Erythroblast (primary cell): ENCODE measurements at places on chromosomes 3 and 15.

DNA sequence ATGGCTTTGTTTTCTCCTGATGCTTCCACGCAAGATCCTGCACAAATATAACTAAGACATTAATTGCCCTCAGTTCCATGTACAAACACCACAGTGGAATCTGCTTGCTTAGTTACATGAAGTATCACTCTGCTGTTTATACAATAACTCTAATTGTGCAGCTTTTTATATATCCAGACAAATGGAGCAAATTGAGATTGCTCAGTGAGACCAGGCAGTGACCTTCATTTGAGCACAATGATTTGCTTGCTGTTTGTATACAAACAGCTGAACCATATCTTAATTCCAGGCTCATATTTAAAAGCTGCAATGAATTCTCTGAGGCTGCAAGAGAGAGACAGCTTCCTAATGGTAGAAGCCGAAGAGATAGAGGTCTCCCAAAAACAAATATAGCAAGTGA is 243.7 kb downstream of the CADPS start:
- DNase-seq: no peak

GRCh38 chr15:91537856-91538255 is 315.7 kb upstream of the SLCO3A1 start:
- DNase-seq: no peak

GRCh38 chr3:48859206-48859605 is 11.5 kb upstream of the PRKAR2A start:
- no peak for DNase-seq

GRCh38 chr15:72242775-72243370 is 11.9 kb upstream of the PKM start:
- no peak for DNase-seq

DNA sequence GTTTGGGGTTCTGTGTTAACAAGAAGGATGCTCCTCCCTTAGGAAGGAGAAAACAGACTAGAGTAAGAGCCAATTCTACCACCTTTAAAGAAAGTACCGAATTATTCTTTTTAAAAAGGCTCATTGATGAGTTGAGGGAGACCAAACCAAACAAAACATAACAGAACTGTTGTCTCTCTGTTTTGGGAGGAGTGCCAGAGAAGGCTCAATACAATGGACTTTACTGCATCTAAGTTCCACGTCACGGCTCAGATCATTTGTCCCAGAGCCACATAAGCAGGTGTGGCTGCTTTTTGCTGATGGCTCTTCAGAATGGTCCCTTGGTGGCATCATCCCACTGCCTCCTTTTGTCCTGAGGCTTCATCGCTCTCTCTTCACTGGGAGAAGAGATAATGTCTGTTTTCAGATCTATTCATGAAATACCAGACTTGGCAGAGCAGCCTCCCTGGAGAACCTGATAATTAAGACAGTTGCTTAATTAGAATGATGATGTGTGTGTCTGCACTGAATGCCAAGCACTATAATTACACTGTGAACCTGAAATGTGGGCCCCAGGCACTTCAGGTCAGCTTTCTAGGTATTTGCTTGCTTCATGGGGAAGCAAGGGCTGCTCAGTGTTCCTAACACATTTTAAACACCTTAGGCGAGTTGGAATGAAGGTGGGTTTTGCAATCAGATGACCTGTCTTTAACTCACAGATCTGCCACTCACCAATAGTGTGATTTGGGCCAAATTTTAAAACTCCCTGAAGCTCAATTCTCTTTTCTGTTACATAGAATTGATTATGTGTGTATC is 335.2 kb upstream of the MCTP2 start:
- no peak for DNase-seq

DNA sequence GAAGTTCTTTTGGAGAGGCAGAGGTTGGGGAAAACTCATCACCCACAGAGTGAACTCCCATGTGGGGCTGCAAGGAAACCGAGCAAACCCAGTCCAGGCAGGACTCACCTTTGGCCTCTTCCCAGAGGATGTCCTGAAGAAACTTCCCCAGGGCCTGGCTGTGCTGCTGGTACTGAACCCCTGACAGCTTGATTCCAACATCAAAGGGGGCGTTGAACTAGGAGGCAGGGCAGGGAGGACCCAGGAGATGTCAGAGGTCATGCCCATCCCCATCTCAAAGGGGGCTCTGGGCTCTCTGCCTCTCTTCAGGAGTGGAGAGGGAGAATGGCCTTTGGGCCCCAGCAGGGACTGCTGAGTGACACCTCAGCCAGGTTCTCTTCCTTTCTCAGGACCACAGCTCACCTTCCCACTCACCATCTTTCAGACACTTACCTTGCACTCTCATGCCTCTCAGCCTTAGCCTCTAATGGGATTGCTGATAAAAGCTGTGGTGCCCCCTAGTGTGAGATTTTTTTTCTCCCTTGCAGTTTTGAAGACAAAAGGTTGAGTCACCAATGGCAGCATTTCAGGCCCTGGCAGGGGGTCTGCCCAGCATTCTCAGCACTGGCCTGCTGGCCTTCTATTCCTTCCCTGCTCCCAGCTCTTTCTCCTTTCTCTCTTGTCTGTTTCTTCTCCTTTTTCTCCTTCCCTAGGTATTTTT is 6.0 kb downstream of the GHRL start:
- peak; percentile 51 for DNase-seq

GRCh38 chr15:61759639-61760038 is 300.6 kb downstream of the VPS13C start:
- DNase-seq: no peak

DNA sequence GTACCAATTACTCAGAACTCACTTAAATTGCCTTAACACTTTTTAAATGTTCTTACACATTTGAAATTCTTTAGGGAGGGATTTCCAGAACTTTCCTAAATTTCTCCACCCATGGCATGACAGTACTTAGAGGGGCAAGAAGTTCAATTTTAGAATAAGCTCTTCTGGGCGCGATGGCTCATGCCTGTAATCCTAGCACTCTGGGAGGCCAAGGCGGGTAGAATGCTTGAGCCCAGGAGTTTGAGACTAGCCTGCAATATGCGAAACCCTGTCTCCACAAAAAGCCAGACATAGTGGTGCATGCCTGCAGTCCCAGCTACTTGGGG is 10.6 kb downstream of the FAM131A start:
- peak; percentile 76 for DNase-seq

GRCh38 chr3:105653868-105654267 is 214.9 kb downstream of the CBLB start:
- no peak for DNase-seq

DNA sequence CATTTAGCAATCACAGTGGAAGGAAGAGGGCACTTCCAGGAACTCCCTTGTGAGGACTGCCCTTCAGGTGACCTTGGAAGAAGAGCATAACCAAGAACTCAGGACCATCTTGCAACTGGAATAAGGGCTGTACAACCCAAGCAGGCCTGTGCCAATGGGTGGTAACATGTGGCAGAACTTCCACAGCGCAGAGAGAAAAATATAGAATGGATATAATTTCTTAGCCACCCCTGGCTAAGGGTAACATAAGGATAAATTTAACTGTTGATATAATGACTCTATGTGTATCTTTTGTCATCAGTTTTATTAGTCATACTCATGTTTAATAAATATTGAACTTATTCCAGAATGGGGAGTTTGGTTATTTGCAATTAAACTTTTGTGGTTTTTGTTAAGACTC is 13.4 kb upstream of the MFSD1 start:
- no peak for DNase-seq

- no peak for DNase-seq
These were observed 128.3 kb downstream of the ALCAM start for GRCh38 chr3:105495021-105495420.

DNA sequence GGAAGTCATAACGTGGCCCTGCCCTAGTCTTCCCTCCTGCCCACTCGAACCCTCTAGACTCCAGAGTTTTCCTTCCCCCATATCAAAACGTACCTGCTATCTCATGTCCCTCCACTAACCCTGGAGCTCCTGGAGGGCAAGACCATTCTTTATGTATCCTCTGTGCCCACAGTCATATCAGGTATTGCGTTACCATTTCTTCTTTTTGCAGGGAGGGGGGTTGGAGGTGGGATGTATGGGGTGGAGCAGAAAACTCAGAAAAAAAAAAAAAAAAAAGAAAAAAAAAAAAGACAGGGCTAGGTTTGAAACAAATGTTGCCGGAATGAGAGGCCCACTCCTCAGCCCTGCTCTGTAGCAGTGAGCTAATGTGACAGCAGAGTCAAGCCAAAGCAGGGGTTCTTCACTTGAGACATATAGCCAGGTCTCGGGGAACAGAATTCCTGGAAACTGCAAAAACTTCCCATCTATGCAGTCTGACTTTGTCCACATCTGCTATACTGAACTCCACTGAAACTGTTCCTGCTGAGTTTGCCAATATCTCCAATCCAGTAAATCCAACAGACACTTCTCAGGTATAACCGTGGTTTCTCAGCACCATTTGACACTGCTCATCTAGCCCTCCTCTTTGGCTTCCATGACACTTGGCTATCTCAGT is 31.1 kb downstream of the PARP16 start:
- no peak for DNase-seq

DNA sequence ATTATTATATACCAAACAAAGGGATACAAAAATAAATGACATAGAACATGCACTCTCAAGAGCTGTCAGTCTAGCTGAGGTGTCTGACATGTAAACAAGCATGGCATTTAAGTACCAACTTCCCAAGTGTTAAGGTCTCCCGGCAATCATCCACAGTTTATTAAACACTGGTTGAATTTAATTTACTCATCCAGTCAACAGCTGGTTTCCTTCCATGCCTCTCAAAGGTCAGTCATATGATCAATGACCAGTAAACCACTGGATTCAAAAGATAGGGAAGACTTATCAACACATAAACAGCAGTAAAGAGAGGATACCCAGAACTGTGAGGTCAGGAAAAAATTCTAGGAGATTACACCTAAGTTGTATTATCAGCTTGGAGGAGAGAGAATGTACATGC is 80.4 kb downstream of the ADAM10 start:
- peak; percentile 38 for DNase-seq

- DNase-seq: no peak
These were observed 140.4 kb downstream of the CHDH start for GRCh38 chr3:53705774-53706173.

DNA sequence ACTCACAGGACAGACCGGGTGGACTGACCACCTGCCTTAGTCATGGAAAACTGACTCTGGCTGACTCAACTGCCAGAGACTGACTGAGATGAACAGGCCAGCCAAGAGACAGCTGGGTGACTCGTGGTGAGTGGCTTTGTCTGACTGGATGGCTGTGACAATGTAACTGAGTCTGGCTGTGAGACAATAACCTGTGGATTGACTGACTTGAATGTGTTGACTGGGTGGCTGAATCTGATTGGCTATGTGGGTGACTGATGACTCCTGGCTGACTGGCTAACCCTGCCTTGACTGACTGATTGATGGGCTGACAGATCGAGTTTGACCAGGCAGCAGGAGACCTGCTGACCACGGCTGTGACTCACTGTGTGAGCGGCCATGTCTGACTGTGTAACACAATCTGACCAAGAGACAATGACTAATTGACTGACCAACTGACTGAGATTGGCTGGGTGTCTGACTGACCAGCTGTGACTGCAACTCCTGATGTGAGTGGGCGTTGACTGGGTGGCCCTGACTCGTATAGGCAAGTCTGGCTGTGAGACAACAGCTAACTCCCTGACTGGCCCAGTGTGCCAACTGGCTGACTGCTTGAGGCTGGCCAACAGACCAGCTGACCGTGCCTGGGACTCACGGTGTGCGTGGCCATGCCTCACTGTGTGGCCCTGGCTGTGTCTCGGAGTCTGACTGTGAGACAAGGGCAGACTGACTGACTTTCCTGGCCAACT is 509.1 kb downstream of the SHQ1 start:
- peak; percentile 58 for DNase-seq

DNA sequence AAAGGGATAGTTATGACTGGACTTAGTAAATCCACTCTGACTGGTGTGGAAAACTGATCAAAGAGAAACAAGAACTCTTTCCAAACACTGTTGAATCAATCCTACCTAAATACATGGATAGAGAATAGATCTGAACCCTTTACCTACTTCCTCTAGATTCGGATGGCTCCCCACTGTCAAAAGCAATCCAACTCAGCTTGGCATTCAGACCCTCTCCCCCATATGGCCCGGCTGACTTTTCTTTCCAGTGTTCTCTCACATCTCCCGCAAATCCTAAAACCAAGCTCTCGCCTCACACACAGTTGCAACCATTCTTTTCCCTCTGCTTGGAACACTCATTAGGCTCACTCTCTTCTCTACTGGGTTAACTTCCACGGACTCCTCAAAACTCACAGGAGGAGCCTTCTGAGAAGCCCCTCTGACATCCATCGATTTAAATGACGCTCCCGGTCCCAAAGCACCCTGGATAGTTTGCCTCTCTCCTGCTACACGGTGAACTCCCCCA is 639 bp downstream of the SPICE1 start:
- DNase-seq: peak; percentile 33

- no peak for DNase-seq
These were observed 93.4 kb upstream of the UMPS start for GRCh38 chr3:124636863-124637296.

DNA sequence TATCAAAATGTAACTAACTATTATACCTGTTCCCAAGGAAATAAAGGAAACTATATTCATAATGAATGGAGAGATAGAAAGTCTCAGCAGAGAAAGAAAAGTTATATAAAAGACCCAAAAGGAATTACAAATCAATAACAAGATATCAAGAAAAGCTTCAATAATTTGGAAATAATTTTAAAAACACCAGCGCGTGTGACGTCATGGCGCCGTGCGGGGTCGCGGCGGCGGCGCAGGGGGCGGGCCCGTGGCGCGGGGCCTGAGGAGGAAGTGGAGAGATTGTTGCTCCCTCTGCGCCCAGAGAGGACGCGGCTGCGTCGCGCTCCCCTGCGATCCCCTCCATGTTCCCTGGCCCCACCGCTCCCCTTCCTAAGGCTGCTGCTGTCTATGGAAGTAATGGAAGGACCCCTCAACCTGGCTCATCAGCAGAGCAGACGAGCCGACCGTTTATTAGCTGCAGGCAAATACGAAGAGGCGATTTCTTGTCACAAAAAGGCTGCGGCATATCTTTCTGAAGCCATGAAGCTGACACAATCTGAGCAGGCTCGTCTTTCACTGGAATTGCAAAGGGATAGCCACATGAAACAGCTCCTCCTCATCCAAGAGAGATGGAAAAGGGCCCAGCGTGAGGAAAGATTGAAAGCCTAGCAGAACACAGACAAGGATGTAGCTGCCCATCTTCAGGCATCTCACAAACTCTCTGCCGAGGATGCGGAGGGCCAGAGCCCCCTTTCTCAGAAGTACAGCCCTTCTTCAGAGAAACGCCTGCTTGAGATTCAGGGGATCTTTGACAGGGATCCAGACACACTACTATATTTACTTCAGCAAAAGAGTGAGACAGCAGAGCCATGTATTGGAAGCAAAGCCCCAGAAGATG is 4.1 kb downstream of the XCR1 start:
- DNase-seq: no peak

DNA sequence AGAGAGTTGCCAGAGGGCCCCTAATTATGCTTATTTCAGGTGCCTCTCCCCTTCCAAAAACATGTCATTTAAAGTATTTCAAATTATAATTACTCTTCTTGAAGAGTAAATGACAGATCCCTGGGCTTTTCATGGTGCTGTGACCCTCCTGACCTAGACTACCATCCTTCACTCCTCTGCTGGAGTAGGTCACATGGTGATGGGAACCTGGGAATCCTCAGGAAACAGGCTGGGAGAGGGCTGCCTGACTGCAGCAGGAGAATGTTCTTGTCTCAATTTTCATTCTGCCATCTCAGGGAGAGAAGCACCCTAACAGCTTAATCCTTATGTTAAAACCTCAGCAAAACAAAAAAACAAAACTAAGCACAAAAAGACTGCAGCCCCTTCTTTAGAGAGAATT is 24.6 kb downstream of the PGBD4 start:
- DNase-seq: no peak
